ENCODE measurements at places on chromosomes 2 and 18. TPM values are rescaled to one million over a fixed set of nuclear protein-coding genes. Genes with fewer than 3 reads are reported as not detected.

The PSMA8 gene
- not detected for total RNA-seq

The DNAJC5G gene
- total RNA-seq = 1.8 TPM

The LYG1 gene
- total RNA-seq = not detected

The LAMA3 gene
- 3.0 TPM for total RNA-seq

The SP140 gene
- 0.53 TPM for total RNA-seq

The STPG4 gene
- total RNA-seq = not detected

Data from heart right ventricle (tissue), 16 donors.